ENCODE measurements at places on chromosomes 7 and 10.

DNA sequence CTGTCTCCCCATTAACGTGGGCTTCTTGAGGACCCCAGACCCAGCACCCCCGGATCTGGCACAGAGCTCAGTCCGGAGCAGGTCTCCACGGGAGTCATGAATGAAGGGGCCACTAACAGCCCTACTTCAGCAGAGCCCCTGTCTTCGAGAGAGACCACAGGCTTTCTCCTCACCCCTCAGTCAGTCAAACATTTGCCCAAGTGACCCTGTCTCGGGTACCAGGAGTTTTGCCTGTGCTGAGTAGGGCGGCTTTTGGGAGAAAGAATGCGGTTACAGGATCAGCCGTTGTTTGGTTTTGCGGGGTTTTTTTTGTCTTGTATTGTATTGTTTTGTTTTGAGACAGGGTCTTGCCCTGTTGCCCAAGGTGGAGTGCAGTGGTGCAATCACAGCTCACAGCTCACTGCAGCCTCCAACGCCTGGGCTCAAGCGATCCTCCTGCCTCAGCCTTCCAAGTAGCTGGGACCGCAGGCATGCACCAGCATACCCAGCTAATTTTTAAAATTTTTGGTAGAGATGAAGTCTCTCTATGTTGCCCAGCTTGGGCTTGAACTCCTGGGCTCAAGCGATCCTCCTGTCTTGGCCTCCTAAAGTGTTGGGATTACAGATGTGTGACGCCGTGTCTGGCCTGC, 16.5 kb downstream of the ADAP1 start:
- no peak for DNase-seq

- peak; percentile 43 for DNase-seq
Measured at GRCh38 chr10:62590306-62590705, 214.2 kb upstream of the ADO start.

DNA sequence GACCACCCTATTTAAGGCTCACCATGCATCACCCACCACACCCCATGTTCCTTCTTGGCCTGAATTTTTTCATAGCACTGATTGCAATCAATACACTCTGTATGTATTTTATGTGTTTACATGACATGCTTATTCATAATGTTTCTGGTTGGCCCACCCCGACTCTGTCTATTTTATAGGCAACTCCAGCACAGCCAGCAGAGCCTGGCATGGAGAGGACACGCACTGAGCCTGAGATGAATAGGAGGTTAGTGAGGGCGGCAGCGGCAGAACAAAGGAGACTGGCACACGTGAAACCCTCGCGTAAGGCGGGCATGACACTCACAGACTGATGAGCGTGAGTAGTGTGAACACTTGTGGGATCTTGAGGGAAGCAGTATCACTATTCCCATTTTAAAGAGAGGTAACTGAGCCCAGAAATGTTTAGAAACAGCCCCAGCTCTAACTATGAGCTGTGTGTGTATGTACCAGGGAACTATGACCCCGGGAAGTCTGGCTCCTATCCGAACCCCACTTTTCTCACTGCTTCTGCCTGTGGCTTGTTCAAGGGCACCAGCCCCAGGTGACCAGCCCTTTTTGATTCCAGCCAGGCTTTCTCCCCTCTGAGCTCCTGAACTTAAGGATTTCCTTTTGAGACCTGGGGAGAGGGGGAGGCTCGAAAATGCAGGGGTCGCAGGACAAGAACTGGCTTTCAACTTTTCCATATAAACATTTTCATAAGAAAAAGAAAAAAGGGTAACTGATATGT, 113.3 kb downstream of the ARHGAP22 start:
- DNase-seq: no peak

DNA sequence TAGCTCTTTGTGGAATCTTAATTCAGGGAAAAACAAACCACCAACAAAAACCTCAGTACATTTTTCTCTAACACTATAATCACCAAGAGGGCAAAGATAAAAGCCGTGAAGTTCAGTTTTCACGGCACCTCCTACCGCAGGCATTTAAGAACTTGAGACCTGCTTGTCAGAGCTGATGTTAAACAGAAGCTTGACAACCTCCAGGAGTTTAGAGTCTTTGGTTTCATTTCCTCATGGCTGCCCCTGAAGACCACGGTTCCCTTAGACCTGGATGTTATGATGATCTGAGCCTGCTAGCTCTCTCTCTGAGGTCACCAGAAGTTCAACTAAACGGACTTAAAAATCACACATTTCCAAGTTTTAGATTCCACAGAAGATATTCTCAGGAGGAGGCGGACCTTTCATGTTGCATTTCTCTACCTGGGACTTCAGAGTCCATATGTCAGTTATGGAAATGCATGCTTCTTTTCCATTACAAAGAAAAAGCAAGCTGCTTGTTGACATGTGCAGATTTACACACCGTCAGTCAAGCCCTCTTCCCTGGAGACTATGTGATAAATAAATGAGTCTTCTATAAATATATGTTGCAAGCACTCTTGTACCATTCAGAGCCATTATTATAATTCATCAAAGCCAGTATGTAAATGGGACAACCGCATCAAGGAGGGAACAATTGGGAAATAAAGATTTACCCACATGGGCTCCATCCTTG, 258.0 kb downstream of the GFRA1 start:
- DNase-seq: no peak

DNA sequence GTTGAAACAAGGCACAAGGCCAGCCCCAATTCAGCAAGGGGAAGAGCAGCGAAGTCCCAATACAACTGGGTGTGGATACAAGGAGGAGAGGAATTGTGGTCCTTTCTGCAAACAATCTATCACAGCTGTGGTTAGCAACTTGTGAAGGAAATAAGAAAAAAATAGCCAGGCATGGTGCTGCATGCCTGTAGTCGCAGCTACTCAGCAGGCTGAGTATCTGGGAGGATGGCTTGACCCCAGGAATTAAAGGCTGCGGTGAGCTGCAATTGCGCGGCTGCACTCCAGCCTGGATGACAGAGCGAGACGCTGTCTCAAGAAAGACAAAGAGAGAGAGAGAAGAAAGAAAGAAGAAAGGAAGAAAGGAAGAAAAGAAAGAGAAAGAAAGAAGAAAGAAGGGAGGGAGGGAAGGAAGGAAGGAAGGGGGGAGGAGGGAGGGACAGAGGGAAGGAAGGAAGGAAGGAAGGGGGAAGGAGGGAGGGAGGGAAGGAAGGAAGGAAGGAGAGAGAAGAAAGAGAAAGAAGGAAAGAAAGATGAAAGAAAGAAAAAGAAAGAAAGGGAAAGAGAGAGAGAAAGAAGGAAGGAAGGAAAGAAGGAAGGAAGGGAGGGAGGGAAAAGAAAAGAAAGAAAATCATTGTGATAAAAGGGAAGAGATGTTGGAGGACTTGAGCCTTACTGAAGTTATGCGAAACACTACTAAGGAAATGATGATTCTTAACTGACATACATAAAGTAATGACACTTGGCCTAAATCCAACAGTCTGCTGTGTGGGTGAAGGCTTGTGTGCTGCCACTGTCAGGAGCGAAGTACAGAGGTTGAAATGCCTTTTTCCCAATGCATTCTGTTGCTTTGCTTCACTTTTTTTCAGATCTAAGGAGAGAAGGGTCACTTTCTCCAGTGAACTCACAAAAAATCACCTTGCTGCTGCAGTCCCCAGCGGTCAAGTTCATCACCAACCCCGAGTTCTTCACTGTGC, 117.0 kb upstream of the STK17A start:
- peak; percentile 67 for DNase-seq

GRCh38 chr10:33032654-33033151, 74.7 kb upstream of the ITGB1 start:
- DNase-seq: no peak

DNA sequence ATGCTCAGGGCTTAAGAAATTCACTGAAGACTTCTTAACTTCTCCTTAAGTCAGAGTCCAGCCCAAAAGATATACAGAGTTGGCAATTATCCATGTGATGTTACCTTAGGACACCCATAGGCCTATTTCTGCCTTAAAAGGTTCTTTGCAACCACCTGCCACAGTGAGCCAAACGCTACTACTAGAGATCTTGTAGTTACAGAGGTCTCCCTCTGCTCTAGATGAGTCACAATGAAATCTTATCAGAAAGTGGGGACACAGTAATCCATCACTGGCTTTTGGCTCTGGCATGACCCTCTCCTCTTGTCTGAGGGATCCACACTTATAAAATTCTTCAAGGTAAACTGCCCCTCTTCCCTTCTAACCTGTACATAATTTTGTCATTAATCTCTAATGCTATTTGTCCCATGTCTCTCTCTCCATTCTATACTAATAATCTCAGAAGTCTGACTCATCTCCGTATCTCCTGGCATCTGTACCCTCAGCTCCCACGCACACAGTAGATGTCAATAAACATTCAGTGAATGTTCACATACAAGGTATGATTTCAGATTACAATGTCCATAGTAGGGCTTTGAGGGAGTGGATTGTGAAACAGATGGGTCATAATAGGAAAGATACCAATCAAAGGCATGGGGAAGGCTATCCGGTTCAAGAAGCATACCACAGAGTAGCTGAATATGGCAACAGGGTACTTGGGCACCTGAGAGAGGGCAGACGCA, 112.1 kb downstream of the SGMS1 start:
- no peak for DNase-seq

- DNase-seq: no peak
Measured at GRCh38 chr10:1601406-1601805, 135.9 kb downstream of the ADARB2 start.

DNA sequence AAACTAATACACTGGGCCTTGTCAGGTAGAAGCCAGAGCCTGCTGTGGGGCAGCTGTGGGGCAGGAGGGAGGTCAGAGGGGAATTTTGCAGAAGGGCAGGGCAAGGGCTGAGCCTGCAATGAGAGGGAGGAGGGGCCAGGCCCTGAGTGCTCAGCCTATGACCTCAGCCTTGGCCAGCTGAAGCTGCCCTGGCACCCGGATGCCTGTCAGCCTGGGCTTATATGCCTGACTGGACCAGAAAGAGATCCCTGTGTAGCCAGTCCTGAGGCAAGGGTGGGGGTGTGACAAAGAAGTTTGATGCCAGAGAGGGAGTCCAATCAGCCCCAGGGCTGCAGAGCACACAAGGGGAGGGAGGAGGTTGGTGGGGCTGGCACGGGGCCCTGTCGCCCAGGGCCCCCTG, 22.3 kb upstream of the PRRT4 start:
- no peak for DNase-seq

DNA sequence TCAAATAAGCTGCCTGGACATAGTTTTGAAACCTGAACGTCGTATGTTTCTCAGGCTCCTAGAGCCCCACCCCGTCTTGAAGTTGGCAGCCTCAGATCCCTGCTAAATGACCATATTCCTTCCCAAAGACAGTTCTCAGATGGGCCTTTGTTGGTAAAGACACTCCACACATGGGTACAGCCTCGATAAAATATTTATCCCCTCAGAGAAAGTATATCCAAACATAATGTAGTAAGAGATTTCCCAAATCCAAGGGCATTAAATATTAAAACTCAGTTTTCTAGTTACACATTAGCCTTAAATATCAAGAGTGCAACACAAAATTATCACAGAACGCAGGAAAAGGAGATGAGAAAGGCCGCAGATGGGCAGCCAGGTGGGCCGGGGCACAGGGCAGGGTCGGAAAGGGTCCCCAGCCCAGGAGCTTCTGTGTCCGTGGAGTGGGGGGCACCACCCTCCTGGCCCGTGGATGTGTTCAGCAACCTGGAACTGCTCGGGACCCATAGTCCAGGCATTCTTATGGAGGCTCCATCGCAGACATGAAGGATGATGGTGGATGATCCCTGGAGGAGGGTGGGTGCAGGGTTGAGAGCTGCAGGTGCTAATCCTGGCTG, 1.5 kb upstream of the CFAP46 start:
- no peak for DNase-seq

DNA sequence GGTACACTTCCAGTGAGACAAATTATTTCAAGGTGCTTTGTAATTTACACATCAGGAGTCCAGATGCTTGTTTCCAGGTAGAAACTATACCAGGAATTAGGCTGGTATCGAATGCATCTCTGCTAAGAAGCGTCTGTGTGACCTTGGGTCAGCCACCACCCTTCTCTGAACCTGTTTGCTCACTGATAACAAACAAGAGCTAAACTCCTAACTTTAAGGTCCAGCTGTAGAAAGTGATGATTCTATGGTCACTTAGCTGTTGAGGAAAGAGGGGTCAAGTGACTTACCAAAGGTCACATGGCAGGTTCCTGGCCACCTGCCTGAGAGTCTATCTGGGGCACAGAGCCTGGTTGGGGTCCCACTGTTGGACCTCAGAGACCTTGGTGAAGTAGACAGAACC, 95.4 kb downstream of the HIF1AN start:
- no peak for DNase-seq

DNA sequence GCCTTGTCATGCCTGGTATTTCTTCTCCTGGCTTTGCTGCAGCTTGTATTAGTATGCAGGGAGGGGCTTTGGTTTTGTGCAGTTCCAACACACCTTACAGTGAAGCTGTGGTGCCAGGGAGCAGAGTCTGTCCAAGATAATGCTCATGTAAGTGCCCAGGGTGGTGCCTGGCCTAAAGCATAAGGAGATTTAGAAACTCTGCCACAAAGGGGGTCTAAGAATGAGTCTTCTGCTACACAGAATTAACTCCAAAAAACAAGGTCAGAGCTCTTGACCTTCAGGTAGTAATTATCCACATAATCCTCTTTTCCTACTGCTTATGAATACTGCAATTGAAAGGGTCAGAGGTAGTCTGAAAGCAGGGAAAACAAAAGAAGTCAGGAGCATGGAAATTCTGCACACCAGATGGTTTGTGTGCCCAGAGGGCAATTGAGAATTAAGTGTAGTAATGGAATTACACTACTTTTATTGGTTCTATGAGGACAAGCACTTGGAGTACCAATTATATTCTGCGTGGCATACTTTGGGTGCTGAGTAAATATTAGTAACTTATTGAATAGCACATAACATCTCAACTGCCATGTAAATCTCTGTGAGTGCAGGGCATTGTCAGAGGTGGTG, 121.5 kb downstream of the KAT6B start:
- no peak for DNase-seq

- DNase-seq: peak; percentile 82
Measured at GRCh38 chr10:101060951-101061623, 702 bp upstream of the KAZALD1 start.

DNA sequence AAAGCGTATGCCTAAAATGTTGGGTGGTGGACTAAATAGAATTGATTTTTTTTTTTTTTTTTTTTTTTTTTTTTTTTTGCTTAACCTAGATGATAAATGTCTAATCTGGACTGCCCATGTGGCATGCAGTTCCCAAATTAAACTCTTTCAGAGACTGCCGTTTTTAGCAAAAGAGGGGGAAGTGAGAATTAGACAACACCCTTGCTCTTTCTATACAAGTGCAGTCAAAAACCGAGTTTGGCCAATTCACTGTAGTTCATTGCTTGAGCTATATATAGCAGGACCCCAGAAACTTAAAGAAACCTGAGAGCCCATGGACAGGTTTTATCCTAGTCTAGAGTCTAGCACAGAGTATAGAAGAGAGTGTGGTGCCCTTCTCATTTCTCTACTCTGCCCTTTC, 141.9 kb downstream of the GRM3 start:
- peak; percentile 6 for DNase-seq

Data from inflammatory macrophage (primary cell).